Activated CD8-positive, alpha-beta memory T cell treated with anti-CD3 and anti-CD28 coated beads for 48 hours (primary cell): ENCODE measurements at places on chromosomes 11 and 22.

- DNase-seq = no peak
These were observed 221.2 kb downstream of the CEP164 start for GRCh38 chr11:117548876-117549275.

DNA sequence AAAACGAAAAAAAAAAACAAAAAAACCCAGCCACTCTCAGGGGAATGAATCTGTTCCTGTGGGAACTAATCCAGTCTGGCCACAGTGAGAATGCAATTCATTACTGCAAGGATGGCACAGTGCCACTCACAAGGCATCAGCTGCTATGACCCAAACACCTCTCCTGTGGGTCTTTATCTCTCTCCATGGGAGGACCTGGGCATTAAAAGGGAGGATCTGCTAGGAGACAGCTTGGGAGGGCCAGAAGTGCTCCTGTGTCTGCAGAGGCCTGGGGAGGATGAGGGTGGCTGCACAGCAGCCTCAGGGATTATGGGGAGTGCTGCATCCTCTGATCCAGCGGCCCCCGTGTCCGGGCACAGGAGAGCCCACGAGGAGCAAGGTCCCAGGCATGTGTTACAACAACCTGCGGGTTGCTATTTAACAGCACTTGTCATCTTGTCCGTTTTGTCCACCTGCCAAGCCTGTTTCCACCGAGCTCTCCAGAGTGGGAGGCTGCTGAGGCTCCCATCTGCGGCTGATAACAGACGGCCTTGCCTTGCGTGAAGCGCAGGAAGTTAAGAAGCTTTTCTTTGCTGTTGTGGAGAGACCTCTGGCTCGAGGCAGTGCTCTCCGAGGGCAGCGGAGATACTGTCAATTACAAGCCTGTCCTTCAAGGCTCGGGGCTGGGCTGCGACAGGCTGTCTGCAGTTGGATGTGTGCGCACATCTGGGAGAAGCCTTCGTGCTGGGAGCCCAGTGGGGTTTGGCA, 97.7 kb downstream of the NXPE2 start:
- no peak for DNase-seq

DNA sequence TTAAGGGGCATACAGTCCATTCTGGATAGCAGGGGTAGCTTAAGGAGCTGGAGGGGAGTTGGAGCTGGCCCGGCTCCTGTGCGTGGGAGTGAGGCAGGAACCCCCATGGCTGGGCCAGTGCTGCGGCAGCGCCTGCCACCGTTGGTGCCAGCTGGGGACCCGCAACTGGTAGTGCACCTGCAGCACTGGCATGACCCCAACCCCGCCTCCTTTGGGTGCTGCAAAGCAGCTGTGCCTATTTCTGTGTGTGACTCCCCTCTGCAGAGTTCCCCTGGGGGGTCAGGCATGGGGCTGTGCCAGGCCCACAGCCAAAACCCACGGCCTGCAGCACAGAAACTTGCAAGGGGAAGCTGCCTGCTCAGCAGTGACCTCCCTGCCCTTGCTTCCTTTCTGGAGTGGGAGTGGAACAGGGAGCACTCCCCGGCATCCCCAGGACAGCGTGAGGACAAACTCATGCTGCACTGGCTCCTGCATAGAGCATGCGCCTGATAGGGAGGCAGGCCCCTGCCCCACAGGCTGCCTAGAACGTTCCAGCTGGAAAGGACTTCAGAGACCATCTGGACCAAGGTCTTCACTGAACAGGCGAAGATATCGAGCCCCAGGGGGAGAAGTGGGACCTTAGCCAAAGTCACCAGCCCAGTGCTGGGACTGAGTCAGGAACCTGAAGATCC, 26.2 kb upstream of the RAB1B start:
- no peak for DNase-seq

DNA sequence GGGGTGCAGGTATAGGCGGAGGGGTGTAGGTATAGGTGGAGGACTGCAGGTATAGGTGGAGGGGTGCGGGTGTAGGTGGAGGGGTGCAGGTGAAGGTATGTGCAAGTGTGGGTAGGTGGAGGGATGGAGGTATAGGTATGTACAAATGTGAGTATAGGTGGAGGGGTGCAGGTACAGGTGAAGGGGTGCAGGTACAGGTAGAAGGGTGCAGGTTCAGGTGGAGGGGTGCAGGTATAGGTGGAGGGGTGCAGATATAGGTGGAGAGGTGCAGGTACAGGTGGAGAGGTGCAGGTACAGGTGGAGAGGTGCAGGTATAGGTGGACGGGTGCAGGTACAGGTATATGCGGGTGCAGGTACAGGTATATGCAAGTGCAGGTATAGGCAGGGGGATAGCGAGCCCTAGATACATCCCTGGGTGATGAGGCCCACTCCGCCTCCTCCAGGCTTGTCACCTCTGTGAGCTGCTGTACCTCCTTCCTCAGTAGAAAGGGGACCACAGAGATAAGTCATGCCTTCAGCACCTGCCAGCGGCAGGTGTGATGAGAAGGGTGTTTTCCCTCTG, 17.2 kb downstream of the LINC01488 start:
- no peak for DNase-seq

- DNase-seq = no peak
These were observed 60.2 kb downstream of the EHF start for GRCh38 chr11:34680918-34681586.

DNA sequence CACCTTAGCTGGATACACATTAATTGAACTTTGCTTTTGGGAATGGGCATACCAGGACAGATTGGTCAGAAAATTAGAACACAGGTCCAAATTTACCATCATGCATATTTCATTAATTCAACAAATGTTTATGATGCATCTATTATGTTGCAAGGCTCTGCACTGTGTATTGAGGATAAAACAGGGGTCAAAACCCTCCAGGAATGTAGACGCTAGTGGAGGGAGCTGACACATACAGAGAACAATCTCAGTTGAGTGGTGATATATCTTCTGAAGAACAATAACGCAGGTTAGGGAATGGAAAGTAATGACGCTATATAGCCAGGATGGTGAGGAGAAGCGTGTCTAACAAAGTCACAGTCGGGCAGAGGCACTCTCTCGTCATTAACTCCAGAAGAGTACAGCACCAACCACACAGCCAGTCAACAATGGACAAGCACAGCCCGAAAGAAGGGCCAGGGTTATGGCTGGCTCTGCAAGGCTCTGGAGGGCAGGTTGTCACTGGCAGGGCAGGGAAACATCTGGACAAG, 3.8 kb downstream of the FLI1 start:
- no peak for DNase-seq
